ENCODE measurements at places on chromosomes 5 and 9.

DNA sequence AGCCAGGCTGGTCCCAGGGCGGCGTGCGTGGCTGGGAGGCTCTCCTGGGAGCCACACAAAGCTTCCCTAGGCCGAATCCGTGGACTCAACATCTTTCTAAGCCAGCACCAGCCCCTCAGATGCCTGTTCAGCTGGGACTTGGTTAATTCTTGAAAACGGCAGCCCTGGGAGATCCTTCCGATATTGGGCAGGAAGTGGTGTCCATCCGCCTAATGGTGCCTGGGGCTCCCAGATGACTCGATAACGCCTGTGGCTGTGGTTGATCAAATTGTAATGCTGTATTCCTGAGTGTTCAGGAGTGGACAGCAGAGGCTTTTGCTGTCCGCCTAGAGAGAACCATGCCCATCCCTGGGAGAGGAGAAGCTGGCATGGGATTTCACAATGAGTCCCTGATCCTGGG, 14.1 kb downstream of the KCNT1 start:
- DNase-seq: no peak

DNA sequence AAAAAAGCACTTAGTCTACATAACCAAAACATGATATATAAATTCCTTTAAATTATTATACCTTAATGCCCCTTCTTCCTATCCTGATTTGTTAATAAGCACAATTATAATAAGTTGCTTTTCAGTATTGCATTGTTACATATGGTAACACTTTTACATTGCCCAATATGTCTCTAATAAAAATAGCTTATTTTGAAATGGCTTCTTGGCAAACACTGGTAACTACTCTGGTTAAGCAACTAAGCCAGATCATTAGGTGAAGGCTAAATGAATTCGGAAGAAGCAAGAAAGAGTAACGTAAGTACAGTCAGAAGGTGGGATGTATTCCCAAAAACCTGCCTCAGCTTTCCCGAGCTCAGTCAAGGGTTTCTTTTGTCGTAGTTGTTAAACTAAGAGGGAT, 85.3 kb downstream of the TTC39B start:
- no peak for DNase-seq

GRCh38 chr5:117999939-118000549, 988.3 kb downstream of the DTWD2 start:
- no peak for DNase-seq

DNA sequence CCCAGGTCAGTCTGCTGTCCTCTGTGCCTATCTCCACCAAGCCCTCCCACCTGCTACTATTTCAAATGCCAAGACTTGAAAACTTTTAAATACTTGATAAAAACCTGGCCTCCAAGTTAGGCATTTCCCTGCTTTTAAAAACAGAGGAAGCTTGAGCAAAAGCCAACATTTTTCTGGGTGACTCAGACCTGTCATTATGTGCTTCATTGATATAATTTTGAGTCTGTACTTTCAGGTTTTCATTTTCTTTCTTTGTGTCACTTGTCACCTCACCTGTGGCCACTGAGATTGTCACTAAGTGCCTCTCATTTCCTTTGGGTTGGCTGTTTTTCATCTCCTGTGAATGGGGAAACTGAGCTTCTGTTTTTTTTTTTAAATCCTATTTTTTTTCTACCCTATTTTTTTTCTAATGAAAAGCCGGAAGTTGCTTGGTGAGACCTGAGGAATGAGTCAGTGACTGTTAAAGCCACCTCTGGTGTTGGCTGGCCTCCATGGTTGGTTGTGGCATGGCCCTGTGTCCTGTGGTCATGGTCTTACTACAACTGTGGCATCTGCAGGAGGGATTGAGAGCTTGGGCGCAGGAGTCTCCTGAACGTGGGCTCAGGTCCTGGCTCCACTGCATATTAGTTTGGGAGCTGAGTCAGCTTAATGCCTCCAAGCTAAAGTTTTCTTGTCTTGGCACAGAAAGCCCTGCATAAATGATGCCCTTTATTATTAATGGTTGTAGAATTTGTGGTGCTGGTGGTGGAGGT, 56.7 kb downstream of the ARHGAP26 start:
- DNase-seq: peak; percentile 59

DNA sequence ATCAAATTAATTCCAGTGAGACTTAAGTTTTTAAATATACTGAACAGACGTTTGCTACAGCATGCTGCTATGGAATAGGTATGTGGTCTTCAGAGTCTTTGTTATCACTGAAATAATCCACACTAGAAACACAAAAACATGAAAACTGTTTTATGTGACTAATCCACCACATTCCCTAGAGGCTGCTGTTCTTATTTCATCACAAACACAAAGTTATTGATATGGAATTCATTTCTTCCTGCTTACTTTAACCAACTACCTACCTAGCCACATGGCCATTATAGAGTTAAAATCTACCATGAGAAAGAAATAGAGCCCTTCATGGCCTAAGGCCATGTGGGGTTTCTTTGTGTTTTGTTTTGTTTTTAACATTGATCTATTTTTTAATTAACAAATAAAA, 232.3 kb upstream of the PTGER4 start:
- no peak for DNase-seq

DNA sequence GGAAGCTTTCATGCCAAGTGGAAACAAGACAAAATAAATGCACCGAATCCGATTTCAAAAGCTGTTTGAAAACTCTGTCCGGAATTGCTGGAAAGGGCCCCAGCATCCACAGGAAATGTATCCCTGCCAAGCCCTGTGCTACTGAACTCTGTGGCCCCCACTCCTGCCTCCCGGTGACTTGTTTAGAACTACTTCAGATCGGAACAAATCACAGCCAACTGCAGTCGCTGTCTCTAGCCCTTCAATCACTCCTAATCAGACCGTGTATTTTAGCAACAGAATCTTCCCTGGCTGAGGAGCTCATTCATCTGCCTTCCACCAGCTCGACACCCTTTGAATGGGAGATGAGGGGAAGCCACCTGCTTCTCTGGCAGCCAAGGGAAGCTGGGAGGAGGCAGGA, 94.1 kb downstream of the KCNIP1 start:
- no peak for DNase-seq

GRCh38 chr9:93257808-93258331, 73.9 kb downstream of the WNK2 start:
- peak; percentile 13 for DNase-seq

DNA sequence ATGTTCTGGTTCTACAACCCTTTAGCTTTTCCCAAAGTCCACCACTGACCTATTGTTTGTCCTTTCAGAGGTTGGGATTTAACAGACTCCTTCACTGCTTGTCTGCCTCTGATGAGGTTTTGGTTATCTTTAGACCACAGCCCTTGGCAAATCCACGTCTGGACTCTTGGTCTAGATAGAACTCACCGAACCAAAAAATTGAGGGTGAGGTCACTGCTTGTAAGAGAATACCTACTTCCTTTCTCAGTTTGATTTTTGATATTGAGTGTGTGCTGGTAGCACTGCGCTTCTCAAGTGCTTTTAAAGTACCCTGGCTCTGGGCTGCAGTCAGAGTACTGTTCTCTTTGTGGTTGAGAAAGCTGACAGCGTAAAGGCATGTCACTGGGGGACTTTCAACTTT, 61.7 kb downstream of the JMY start:
- no peak for DNase-seq

GRCh38 chr9:72415163-72415562, 50.2 kb upstream of the ZFAND5 start:
- DNase-seq: no peak

DNA sequence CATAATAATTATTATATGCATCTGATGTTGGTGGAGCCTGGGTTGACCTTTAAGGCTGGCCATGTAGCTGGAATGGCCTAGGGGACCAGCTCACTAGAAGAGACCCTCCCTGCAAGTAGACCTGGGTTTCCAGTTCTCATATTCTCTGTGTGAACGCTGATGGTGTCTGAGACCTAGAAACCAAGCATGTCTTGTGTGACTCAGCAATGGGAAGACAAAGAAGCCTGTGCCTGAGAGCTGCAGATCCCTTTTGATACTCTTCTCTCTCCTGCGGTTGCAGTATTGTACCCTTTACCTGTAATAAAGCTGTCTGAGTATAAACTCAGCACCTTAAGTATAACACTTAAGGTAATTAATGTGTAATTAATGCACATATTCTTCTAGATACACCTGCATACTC, 22.2 kb downstream of the C9orf152 start:
- no peak for DNase-seq

GRCh38 chr9:70881333-70881732, 240.1 kb downstream of the TRPM3 start:
- DNase-seq: no peak

GRCh38 chr5:133797167-133797566, 171.3 kb downstream of the C5orf15 start:
- no peak for DNase-seq

DNA sequence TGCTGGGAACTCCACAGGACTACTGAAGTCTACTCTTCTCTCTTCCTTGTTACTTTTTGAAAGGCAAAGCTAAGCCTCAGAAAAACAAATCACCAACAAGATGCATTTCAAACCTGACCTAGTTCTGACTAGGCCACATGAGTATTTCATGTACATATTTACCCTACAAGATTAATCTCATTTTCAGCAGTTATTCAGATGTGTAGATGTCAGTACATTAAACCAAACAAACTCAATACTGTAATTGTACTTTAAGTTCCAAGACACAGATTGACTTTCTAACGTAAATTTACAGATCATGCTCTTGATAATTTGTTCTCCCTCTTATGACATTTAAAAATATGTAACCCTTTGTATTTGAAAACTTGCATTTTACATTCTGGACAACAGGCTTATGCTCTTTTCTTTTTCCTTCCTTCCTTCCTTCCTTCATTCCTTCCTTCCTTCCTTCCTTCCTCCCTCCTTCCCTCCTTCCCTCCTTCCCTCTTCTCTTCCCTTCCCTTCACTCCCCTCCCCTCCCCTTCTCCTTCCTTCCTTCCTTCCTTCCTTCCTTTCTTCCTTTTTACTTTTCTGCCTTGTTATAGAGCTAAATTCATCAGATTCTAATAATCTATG, 1653.4 kb downstream of the EFNA5 start:
- no peak for DNase-seq

GRCh38 chr9:107492381-107492970, 2.9 kb upstream of the KLF4 start:
- no peak for DNase-seq

DNA sequence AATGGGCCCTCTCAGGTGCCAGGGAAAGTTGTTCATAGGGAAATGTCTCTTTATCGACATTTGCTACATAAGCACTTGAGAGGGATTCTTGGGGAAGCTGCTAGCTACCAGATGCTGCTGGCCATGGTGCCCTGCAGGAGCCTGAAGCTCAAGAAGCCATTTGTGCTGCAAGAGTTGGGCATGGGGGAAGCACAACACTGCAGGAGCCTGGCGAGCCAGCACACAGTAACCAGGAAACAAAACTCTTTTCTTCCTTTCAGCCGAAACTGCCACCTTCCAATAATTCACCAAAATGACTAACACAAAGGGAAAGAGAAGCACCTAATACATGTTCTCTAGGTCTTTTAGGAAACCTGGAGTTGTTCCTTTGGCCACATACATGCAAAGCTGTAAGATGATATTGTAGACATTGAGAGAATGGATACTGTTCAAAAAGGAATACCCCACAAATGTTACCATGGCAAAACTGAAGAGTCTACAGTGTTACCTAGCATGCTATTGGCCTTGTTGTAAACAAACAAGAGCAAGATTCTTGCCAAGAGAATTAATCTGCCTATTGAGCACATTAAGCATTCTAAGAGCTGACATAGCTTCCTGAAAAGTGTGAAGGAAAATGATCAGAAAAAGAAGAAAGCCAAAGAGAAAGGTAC, 26.1 kb upstream of the LARP1 start:
- no peak for DNase-seq

DNA sequence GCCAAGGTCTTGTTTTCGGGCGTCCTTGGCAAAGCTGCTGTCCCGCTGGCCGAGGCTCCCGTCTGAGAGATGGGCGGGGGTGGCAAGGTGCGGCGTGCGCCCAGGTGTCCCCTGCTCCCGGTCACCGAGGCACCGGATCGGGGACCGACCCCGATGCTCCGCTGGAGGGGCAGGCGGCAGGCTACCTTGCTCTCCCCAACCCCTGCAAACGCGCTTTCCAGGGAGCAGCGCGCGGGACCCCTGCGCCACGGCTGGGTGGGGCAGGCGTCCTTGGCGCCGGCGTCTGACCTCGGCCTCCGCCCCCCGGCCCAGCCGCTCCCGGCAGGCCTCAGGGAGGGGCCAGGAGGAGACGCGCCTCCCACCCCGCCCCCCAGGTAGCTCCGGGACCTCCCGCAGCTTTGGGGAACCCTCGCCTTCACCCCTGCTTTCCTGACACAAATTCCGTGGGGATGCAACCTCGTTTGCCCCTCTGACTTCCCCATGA, 551 bp downstream of the N4BP3 start:
- DNase-seq: peak; percentile 44

GRCh38 chr5:6680922-6681321, 32.3 kb upstream of the TENT4A start:
- no peak for DNase-seq

DNA sequence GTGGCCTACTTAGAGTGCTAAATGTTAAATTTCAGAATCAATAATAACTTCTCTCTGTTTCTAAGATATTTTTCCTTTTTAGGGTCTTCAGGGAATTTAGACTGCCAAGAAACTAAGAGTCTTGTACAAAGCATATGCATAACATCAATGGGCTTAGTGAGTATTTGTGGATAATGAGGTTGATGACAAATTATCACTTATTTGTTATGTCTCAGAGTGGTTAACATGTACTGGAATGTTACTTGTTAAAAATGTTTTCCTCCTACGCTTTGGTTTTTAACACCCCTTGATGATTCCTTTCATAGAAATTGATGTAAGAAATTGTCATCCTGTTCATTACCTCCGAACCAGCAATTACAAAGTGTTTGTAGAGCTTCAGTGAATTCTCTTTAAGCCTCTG, 144.3 kb downstream of the MRPS30 start:
- no peak for DNase-seq

DNA sequence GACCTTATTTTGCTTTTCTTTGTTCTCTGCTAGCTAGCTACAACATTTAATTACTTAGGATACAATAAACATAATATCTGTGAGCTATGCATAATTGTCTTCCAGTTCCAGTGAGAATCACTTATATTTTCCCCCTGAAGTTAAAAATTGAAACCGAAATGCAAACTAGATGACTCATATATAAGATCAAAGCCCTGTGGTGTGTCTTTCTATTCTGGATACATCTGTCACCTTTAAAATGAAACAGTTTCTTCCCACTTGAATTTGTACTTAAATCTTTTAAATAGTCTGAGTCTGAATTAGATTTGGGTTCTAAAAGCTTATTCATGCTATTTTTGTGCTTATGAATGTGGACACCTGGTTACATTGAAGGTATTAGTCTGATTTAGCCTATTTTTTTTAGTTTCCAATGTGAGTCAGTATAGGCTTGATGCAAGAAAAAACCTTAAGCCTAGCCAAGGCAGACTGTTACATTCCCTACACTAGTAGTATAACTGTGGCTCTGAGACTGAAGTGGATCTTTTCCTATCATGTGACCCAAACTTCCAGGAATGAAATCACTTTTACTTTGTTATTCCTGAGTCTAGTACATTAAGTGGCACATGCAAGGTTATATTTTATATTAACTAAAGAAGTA, 703.5 kb upstream of the RGMB start:
- no peak for DNase-seq

- DNase-seq: no peak
These were observed 23.0 kb downstream of the SMIM15 start for GRCh38 chr5:61139094-61139873.

- no peak for DNase-seq
These were observed 22.6 kb upstream of the SARDH start for GRCh38 chr9:133760713-133761290.

GRCh38 chr5:148005788-148006520, 57.8 kb upstream of the SPINK5 start:
- no peak for DNase-seq

Measured in activated T-cell treated with anti-CD3 and anti-CD28 coated beads, Interleukin-2, amount 50 U/mL, for 48 hours (primary cell).